ENCODE measurements at places on chromosomes 3 and 15. TPM values are rescaled to one million over a fixed set of nuclear protein-coding genes. Genes with fewer than 3 reads are reported as not detected.

GLDN gene
- total RNA-seq, result not detected

RGMA gene
- 0.07 TPM for total RNA-seq

CPNE9 gene
- total RNA-seq, result not detected

CLDN16 gene
- not detected for total RNA-seq

EIF4G1 gene
- total RNA-seq, result 522 TPM

IGF1R gene
- total RNA-seq, result 61.9 TPM

DGKG gene
- 0.36 TPM for total RNA-seq

TRPM1 gene
- not detected for total RNA-seq

ARGFX gene
- total RNA-seq, result not detected
